ENCODE measurements at places on chromosomes 7 and 10.
A peak's percentile ranks its signal among the peaks of the same experiment; 100 is the strongest.

DNA sequence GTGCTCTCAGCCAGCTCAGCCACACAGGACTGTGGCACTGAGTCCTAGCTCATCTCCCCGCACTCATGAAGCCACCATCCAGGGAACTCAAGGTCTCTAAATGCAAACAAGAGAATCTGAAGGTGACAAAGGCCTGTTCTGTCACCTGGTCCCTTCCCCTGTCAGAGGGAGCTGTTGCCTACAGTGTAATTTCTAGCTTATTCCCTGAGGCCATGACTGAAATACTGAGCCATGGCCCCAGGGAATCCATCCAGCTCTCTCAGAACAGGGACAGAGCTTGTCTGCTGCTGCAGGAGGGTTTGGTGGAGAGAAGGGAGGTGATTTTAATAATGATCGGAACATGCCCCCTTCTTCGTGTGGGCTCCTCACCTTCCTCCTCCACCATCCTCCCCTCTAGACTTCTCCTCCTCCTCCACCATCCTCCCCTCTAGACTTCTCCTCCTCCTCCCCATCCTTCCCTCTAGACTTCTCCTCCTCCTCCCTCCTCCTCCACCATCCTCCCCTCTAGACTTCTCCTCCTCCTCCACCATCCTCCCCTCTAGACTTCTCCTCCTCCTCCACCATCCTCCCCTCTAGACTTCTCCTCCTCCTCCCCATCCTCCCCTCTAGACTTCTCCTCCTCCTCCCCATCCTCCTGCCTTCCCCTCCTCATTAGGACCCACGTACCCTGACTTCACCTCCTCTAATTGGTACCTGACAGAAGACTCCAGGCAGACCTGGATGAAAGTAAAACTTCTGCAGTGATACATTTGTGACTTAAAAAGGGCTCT is 338.0 kb upstream of the MKI67 start:
- peak; percentile 51 for DNase-seq

- no peak for DNase-seq
Measured at GRCh38 chr7:105209870-105210269, 178.9 kb downstream of the SRPK2 start.

GRCh38 chr10:96395931-96396877 is 37.4 kb upstream of the OPALIN start:
- DNase-seq = peak; percentile 59

- DNase-seq = peak; percentile 86
Measured at GRCh38 chr7:28986765-28987110, 28.6 kb upstream of the TRIL start.

GRCh38 chr7:33101906-33102305 is 7.3 kb downstream of the RP9 start:
- DNase-seq = no peak

DNA sequence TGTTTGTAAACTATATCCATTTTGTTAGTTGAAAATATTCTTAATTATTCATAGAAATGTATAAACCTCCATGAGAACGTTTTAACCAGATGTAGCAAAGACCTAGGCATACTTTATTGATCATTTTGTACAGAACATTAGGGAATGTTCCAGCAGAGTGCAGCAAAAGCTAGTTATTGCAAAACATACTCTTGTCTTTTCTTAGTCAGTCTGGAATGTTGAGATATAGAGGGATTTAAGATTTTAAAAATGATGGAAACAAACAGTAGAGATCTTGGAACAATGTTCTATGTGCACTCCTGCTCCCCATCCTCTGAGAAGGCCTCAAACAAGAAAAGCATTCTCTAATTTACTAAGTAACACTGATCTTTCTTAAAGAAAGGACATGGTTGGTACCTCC is 292.1 kb downstream of the BBS9 start:
- DNase-seq = peak; percentile 19

- DNase-seq = no peak
Measured at GRCh38 chr10:130146042-130146441, 9.9 kb downstream of the GLRX3 start.

DNA sequence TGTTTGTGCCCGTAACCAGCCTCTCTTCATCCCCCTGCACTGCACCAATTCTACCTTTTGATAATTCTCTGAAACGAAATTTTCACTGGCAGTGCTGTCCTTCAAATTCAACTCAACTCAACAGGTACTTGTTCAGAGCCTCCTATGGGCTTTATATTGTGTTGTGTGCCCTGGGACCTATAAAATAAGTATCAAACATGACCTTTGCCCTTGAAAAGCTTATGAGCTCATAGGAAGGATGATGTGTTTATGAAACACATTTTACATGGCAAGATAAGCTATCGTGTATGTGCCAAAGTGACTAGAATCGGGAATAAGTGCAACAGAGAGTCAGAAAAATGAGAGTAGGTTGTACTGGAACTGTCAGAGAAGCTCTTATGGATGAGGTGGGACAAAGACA is 923.5 kb downstream of the LRMDA start:
- DNase-seq = no peak
